RPMI8226 (cell line): ENCODE measurements at places on chromosomes 4 and X.
A peak's percentile ranks its signal among the peaks of the same experiment; 100 is the strongest.

DNA sequence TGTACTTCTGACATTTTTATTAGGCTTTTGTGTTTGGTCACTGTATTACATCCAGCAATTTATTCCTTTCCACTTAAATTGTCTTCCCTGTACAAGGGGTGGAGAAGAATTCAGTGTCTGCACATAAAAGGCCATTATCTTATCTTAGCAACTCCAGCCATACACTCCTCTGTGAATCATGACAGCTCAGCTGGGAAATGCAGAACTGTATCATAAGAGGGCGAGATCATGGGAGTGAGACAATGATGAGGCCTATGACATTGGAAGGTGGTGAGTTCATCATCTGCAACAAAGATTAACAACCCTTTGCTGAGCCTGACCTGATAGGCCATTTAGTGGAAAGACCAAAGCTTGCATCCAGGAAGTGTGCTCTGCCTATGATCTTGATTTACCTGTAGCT lies 33.3 kb downstream of the SLIT2 start:
- no peak for DNase-seq

DNA sequence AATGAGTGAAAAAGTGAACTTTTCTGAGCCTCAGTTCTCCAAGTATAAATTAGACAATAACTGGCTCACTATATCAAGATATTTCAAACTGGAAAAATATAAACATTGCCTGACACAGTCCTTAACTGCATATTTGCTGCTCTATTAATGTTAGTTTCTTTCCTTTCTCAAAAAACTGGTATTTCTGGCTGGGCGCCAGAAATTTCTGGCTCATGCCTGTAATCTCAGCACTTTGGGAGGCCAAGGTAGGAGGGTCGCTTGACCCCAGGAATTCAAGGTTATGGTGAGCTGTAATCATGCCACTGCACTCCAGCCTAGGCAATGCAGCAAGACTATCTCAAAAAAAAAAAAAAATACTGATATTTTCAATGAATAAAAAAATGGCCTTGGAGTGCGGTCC lies 227.0 kb downstream of the MAGEB17 start:
- DNase-seq: no peak

- DNase-seq: peak; percentile 31
Measured at GRCh38 chrX:13750812-13751211, 16.3 kb downstream of the OFD1 start.

DNA sequence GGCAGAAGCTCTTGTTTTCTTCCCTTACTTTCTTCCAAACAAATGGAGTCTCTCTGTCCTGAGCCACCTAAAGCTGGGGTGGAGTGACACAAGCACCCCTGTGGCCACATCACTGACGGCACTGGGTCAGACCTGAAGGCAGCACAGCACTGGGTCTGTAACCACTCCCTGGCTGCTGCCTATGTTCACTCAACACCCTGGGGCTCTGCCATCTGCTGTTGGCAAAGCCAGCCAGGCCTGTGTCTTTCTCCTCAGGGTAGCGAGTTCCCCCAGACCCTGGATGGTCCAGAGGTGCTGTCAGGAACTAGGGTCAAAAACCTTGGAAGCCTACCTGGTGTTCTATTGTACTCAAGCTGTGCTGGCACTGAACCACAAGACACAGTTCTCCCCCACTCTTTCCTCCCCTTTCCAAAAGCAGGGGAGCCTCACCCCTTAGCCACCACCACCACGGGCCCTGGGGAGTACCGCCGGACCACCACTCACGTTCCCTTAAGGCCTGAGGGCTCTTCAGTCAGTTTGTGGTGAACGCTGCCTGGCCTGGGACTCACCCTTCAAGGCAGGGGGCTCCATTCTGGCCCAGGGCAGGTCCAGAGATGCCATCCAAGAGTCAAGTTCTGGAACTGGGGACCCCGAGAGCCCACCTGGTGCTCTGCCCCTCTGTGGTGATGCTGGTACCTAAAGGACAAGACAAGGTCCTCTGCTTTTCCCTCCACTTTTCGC lies 31.5 kb downstream of the TMEM271 start:
- DNase-seq: no peak

DNA sequence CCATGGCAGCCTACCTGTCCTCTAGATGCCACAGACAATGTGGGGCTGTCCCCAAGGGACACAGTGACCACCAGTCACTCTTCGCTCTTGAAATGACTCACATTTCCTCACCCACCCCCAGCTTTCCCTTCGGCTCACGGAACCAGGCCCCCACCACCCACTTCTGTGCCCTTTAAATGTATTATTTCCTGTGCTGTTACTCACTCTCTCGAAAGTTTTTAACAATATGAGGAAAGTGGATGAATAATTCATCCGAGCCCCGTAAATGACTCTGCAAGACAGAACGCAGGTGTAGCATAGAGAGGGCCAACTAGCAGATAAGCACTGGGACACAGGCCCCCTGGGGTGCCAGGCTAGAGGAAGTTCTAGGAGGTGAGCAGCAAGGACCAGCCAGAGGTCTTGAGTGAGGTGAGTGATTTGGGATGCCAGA lies 179.5 kb upstream of the TBL1X start:
- no peak for DNase-seq

GRCh38 chr4:65789341-65789740 lies 119.1 kb upstream of the EPHA5 start:
- no peak for DNase-seq

- peak; percentile 71 for DNase-seq
Measured at GRCh38 chr4:150079081-150079581, 886 bp downstream of the DCLK2 start.

DNA sequence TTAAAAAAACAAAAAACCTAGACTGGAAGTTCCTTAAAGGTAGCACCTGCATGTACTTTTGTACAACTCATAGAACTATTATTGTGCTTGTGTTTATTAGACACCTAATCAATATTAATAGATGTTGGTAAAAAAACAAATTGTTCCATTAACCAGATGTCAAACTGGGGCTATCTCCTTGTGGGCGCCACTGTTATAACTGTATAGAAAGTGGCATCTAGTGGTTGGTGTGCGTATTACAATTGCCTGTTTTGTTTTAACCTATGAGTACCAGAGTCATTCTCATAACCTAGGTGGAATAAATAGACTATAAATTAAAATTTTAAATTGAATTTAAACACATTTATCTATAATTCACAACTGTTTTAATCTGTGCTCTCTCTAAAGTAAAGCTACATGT lies 97.4 kb downstream of the COL4A5 start:
- peak; percentile 22 for DNase-seq

DNA sequence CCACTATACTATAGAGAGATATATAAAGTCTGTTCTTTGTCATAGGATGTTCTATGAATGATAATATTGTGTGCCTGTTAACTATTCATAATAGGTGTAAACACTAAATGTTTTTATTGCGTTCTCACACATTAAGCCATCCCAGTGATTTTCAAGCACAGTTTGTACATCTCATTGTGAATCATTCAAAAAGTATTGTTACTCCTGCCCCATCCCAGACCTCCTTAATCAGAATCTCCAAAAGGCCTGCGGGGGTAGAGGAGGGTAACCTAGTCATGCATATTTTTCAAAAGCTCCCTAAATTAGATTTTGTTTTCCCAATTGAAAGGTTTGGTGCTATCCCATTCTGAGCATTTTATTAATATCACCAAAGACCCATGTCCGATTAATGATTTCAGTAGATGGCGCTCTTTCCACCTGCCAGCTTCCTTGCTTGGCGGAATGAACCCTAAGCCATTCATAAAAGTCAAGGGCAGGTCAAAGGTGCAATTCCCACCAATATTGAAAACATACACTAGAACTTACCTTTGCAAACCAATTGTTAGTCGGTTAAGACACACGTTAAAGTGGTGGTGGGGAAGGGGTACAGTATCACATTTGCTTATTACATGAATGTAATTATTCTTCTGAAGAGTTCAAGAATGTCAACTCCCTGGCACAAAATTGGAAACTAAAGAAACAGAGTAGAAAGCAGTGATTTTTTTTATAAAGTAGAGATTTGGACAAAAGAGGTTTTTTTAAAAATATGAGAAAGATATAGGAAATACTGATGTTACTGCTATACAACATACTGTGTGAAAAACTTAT lies 5.8 kb upstream of the TET2 start:
- peak; percentile 45 for DNase-seq

GRCh38 chr4:176342384-176342783 lies 22.6 kb downstream of the SPCS3 start:
- DNase-seq: no peak

- DNase-seq: no peak
Measured at GRCh38 chrX:84224741-84225140, 36.7 kb upstream of the RPS6KA6 start.

- DNase-seq: no peak
Measured at GRCh38 chr4:128373628-128374027, 86.0 kb upstream of the PGRMC2 start.

DNA sequence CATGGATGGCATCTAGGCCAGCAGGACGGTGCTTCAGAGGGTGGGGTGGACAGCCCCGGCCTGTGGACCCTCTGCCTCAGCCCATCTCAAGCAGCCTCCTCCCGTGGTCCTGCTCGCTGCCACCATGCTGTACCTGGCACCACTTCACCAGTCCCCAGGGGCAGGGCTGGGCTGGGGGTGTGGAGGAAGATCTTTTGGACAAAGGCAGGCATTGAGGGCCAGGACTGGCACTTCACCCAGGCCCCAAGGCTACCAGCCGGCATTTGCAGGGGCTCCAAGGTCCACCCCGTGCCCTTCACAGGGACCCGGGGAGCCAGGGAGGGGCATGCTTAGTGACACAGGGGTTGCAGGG lies 713 bp downstream of the PLXNB3 start:
- DNase-seq: no peak

GRCh38 chr4:140368686-140369085 lies 4.8 kb upstream of the SCOC start:
- DNase-seq: no peak

DNA sequence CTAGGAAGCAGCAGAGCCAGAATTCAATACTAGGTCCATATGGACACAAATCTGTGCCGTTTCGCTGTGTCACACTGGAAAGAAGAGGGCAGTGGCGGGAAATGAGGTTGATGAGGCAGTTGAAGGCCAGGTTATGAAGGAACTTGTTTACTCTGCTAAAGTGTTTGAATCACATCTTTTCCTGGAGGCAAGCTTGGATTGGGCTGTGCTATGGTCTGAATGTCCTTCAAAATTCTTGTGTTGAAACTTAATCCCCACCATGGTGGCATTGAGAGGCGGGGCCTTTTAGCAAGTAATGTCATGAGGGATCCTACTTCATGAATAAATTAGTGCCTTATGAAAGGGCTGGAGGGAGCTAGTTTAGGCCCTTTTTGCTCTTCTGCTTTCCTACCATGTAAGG lies 2.1 kb upstream of the ERCC6L start:
- DNase-seq: no peak

DNA sequence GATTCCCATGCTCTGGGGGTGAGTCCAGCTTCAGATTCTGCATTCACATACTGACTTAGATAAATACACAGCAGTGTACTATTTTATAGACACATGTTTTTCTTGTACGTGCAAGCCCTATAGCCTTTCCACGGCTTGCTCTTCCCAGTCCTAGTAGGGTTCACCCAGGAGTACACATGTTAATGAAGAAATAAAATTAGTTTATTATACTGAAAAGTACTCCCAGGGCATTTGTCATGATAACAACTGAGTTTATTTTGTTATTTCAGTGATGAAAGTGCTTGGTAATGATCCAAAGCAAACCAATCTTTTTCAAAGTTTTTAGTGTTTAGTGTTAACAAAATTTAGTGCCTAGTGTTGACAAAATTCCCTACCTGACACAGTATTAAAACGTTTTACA lies 21.3 kb downstream of the MAPK10 start:
- no peak for DNase-seq

DNA sequence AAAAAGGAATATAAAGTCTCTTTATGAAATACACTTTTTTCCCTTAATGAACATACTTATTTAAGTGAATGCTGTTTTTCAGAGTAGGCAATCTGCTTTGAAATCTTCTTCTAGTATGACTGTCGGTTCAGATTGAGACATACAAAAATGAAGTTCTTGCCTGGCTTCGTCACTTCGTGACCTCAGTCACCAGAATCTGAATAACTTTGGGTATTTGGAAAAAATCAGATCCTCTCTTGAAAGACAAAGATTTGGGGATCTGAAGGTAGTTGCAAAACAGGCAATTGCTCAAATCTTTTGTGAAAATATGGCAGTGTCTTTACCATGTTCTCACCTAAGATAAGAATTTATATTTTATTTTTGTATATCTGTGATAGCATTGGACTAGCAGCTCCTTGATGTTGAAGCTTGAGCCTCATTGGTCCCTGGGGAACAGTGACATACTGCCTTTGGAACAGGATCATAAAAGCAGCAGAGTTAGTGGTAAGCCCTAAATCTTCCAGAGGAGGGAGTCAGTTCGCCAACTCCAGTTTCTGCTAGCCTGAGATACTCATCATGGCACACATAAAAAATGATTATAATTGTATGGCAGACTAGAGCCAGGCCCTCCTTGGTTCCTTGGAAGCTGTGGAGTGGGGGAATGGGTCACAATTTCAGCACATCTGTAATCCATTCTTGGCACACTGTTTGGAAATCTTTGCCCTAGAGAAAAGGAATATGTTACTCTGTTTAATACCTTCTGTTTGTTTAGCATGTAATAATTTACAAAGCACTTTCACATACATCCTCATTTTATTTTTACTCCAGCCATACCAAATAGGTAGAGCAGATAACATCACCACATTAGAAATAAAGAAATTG lies 5.0 kb downstream of the ARFIP1 start:
- no peak for DNase-seq

GRCh38 chr4:147366164-147366563 lies 114.7 kb upstream of the EDNRA start:
- DNase-seq: no peak

- DNase-seq: no peak
Measured at GRCh38 chr4:94168321-94168720, 39.3 kb upstream of the SMARCAD1 start.

DNA sequence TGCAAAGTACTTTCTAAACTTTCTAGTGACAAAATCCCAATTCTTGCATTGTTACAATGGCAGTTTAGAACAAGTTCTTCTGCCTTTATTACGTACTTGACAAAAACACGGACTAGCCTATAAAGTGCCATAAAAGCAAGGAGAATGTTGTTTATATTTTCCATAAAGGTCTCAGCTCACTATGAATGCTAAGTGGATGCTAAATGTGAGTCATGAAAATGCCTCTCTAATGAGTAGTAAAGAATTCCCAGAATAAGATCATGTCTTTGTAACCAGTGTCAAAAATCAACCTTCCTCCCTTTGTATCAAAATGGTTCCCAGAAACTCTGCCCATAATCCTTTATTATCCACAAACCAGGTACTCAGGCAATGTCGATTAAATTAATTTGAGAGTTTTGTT lies 539.8 kb upstream of the SLIT2 start:
- DNase-seq: no peak

- DNase-seq: no peak
Measured at GRCh38 chr4:168743601-168744000, 246.7 kb downstream of the PALLD start.

- DNase-seq: no peak
Measured at GRCh38 chr4:111664308-111664945, 480.8 kb upstream of the FAM241A start.

GRCh38 chr4:172895699-172896098 lies 272.9 kb upstream of the GALNT7 start:
- DNase-seq: no peak

- DNase-seq: peak; percentile 85
Measured at GRCh38 chrX:19924285-19924684, 36.9 kb upstream of the SH3KBP1 start.
